Activated CD4-positive, alpha-beta T cell treated with anti-CD3 and anti-CD28 coated beads for 48 hours (primary cell): ENCODE measurements at places on chromosomes 5 and 9.

DNA sequence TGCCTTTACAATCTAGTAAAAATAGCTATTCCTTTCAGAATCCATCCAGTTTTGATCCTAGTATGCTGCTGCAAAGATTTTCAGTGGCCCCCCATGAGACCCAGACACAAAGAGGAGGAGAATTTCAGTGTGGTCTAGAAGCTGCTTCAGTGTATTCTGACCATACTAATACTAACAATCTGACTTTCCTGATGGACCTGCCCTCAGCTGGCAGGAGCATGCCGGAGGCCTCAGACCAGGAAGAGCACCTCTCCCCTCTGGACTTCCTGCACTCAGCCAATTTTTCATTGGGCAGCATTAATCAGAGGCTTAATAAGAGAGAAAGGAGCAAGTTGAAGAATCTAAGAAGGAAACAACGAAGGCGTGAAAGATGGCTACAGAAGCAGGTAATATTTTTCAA is 48.5 kb downstream of the RNF180 start:
- no peak for DNase-seq

- DNase-seq: no peak
Measured at GRCh38 chr5:120320626-120321025, 143.5 kb upstream of the PRR16 start.

- no peak for DNase-seq
Measured at GRCh38 chr5:134427540-134428041, 15.9 kb upstream of the CDKN2AIPNL start.

GRCh38 chr9:22425551-22425950 is 21.1 kb upstream of the DMRTA1 start:
- no peak for DNase-seq

GRCh38 chr5:8897316-8897715 is 648.6 kb downstream of the SEMA5A start:
- no peak for DNase-seq

DNA sequence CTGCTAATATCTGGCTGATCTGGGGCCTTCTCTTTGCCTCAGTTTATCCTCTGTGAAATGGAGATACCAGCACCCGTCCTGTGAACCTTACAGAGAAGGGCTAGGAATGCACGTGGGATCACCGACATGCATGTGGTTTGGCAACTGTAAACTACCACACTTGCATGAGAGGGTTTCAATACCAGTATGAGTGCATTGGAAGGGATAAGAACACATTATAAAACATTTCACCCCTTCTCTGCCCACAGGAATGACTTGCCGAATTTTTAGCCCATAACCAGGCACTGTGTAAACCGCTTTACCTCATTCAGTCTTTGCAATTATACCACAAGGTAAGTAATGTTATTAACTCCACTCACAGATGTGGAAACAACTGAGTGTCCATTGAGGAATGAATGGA is 8.9 kb upstream of the RAB14 start:
- DNase-seq: no peak

DNA sequence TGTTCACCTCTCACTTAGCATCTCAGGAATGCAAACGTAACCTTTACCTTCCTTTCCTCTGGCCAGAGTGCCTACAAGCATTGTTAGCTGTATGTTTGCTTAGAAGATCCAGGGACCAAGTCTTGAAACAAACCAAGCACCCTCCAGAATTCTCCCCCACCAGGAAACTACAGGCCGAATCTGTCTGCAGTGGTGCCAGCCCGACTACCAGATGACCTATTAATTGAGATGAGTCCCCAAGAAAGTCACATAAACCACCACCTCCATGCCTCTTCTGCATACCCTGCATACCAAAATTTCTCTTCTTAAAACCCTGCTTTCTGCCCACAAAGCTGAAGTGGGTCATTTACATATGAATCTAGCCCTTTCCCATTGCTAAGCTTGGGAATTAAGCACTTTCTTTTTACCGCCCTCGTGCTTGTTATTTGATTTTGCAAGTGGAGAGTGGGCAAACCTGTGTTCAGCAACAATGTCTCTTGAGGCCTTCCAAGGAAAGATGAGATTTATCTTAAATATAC is 1239.1 kb downstream of the CDH12 start:
- DNase-seq: no peak

- no peak for DNase-seq
Measured at GRCh38 chr5:31748458-31749172, 109.7 kb downstream of the PDZD2 start.

GRCh38 chr9:23492126-23493002 is 333.7 kb downstream of the ELAVL2 start:
- no peak for DNase-seq

DNA sequence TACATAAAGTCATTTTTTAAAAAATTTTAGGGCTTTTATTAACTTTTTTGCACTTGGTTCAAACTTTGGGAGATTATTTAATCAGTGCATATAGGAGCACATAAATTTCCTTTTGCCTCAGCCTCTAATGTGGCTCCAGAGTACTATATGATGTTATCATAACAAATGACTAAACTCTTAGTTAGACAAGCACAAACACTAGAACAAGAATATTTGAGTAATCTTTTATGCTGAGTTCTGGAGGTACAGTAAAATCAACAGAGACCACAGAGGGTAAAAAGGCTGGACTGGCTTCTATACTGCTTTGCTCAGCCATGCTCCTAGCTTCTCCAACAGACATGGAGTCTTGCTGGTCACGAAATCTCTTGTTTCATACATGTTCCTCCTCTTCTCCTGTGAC is 52.5 kb upstream of the SGCD start:
- no peak for DNase-seq

- DNase-seq: no peak
Measured at GRCh38 chr5:127924606-127925005, 159.0 kb upstream of the SLC12A2 start.

GRCh38 chr9:119052339-119053030 is 316.8 kb downstream of the BRINP1 start:
- no peak for DNase-seq

DNA sequence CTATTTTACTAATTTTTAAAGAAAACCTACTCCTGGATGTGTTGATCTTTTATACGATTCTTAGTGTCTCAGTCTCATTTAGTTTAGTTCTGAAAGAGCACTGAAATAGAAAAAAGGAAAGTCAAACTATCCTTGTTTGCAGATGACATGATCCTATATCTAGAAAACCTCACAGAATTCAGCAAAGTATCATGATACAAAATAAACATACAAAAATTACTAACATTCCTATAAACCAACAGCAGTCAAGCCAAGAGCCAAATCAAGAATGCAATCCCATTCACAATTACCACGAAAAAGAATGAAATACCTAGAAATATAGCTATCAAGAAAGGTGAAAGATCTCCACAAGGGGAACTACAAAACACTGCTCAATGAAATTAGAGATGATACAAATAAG is 225.8 kb upstream of the CDH18 start:
- DNase-seq: no peak

- DNase-seq: no peak
Measured at GRCh38 chr5:68084396-68084795, 131.2 kb upstream of the PIK3R1 start.
